Activated CD4-positive, alpha-beta T cell treated with anti-CD3 and anti-CD28 coated beads for 48 hours (primary cell): ENCODE measurements at places on chromosomes 3 and 15.
A peak's percentile ranks its signal among the peaks of the same experiment; 100 is the strongest.

DNA sequence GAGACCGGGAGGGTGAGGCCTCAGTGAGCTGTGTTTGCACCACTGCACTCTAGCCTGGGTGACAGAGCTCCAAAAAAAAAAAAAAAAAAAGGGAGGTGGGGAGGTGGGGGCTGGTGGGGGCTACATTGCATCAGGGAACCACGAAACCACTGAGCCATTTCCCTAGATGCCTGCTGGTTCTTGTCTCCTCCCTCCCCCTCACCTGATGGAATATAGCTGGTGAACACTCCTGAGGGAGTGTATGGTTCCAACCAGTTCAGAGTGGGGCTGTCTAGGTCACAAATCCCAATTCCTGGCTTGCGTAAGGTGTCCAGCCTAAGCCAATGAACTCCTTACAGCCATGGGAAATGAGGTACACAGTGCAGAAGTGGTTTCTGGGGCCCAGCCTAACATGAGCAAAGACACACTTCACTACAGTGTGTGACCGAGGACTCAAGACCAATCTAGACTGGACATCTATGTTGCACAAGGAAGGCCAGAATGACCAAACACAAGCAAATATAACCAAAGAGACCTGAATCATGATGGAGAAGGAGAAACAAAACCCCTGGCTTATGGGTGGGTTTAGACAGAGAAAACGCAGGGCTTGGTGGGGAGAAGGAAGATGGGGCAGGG lies 39.1 kb upstream of the OSBPL11 start:
- no peak for DNase-seq

DNA sequence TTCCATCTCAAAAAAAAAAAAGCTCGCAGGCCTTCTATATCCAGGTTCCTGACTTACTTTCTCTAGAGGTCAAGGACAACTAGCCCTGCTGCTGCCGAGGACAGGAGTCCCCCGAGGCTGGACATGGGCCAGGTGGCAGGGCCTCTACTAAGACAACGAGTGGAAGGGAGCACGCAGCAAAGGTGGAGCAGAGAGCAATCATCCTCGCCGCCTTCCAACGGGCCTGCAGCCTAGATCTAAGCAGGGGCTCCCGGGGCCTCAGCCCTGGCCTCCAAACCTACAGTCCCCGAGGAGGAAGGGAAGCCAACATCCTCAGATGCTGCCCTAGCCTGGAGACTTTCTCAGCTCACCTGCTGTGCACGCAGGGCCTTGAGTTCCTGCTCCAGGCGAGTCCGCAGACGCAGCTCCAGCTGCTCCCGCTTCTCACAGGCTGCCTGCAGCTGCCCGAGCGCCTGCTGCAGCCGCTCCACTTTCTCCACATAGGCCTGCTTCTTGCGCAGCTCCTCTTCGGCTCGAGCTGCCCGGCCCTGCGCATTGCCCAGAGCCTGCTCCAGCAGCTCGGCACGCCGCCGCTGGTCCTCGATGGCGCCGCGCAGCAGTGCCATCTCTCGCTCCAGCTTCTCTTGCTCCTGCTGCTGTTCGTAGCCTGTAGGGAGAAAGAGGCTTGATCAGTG lies 12.9 kb downstream of the AMOTL2 start:
- no peak for DNase-seq

DNA sequence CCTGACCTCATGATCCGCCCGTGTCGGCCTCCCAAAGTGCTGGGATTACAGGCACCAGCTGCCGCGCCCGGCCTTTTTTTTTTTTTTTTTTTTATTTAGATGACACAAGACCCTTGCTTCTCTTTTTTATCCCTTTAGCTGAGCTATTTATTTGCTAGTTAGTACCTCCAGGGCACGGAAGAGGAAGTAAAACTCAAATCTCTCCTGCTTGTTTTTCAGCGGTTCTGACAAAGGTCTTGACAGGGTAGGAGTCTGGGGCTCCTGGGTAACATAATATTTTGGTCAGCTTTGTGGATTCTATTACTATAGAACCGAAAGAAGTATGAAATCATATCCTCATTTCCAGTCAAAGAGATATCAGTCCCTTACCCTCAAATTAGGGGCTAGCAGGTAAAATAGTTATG lies 44.0 kb upstream of the ETV5 start:
- no peak for DNase-seq

DNA sequence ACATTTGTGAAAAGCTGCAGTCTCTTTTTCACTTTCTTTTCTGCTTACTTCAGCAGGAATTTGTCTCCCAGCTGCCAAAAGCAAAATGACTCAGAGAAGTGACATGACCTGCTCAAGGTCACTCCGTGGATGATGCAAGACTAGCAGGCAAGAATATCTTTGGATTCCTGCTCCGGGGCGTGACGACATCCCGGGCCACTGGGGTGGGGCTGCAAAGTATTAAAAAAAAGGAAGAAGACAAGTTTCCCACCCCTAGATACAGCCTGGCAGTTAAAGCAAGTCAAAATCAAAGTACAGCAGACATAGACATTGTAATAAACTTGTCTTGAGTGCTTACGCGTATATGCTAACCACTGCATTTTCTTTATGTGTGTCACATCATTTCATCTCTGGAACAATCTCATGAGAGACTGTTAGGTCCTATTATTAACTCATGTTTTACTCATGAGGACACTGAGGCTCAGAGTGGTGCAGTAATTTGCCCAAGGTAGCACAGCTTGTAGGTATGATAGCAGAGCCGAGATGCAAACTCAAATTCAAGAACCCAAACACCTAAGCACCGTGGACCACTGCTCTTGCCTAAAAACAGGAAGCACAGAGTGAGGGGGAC lies 485.2 kb upstream of the PROK2 start:
- DNase-seq: peak; percentile 18

GRCh38 chr3:114071786-114072185 lies 15.2 kb downstream of the QTRT2 start:
- DNase-seq: no peak

DNA sequence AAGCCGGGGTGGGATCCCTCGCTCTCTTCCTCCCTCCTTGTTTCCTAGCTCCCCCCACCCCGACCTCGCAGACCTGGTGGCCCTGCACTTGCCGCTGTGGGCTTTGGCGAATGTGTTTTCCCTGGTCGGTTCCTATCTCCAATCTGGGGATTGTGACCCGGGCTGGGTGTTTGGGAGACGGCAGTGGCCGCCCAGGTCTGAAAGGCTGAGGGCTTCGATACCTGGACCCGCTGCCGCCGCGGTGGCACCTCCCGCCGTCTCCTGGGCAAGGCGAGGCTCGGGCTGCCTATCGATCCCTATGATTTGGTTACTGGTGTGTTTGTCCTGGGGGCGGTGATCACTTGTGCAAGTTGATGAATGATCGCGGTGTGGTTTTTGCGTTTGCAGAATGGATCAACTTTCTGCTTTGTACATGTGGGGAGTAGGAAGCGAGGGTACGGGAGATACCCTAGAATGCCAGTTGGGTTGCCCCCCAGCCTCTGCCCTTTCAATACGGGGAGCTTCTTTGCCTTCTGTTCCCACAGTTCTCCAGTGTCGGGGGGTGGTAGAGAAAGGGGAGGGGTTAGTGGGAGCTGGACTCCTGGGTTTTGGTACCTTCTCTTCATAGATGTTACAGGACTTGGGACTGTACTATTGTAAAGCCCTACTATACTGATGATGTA lies 3.0 kb downstream of the BBX start:
- DNase-seq: peak; percentile 35

GRCh38 chr15:44882499-44882968 lies 74.0 kb upstream of the TERB2 start:
- DNase-seq: peak; percentile 69

- DNase-seq: no peak
Observed at GRCh38 chr15:76221085-76221767, 90.0 kb downstream of the ETFA start.

- DNase-seq: no peak
Observed at GRCh38 chr15:34783431-34783830, 11.9 kb downstream of the ACTC1 start.
